ENCODE measurements at places on chromosomes 3 and 15.

GRCh38 chr3:138066383-138066782 lies 49.0 kb downstream of the DZIP1L start:
- no peak for DNase-seq

DNA sequence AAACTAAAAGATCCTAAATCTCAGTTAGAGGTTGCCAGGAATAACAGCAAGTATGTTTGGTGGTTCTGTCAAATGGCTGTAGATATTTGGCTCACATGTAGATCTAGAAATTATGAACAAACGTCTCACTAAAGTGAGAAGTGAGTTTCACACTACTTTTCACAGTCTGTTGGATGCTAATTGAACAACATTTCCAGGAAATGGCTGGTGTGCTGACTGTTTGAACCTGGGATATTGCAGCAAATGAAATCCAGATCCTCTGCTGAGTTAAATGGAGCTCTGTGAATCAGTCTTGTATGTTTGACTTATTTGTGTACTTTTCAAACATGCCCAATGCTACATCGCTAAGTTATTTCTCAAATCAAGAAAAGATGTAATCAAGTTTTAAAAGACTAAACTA lies 21.3 kb upstream of the RSL24D1 start:
- no peak for DNase-seq

GRCh38 chr3:31448035-31448881 lies 84.5 kb upstream of the STT3B start:
- no peak for DNase-seq

- no peak for DNase-seq
Observed at GRCh38 chr3:151625086-151625485, 108.6 kb upstream of the AADACL2 start.

GRCh38 chr3:120227710-120228347 lies 57.2 kb downstream of the GPR156 start:
- no peak for DNase-seq

- DNase-seq, result no peak
Observed at GRCh38 chr3:40847551-40847992, 322.8 kb downstream of the ZNF621 start.
